ENCODE measurements at places on chromosomes 16 and 17.

DNA sequence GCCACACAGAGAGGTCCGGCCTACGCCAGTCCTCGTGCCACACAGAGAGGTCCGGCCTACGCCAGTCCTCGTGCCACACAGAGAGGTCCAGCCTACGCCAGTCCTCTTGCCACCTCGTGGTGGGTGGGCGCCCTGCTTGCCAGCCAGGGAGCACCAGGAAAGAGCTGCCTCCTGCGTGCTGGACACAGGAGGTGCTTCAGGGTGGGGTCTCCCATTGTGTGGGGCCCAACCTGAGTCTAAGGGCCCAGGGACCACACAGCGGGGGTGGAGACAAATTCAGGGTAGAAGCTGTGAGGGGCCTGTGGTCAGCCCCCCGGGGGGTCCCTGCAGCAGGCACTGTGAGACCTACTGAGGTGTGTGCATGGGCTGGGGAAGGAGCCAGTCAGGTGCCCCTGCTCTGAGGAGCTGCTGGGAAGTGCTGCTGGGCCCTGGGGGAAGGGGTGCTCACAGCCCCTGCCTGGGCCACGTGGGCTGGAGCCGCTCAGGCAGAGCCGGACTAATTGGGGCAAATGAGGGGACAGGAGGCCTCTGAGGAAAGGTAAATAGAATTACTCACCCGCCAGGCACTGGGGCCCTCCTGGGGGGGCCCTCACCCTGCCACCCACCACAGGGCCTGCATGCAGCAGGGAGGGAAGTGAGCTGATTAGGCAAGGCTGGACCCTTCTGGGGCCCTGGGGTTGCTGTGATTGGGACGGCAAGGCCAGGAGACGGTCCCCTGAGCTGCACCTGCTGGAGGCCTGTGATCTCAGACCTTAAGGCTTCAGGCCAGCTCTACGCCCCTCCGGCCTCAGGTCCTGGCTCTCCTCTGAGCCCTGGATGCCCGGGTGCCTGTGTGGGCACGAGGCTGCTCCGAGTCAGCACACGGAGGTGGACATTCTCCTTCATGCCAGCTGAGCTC is 11.0 kb downstream of the GCGR start:
- DNase-seq = no peak

DNA sequence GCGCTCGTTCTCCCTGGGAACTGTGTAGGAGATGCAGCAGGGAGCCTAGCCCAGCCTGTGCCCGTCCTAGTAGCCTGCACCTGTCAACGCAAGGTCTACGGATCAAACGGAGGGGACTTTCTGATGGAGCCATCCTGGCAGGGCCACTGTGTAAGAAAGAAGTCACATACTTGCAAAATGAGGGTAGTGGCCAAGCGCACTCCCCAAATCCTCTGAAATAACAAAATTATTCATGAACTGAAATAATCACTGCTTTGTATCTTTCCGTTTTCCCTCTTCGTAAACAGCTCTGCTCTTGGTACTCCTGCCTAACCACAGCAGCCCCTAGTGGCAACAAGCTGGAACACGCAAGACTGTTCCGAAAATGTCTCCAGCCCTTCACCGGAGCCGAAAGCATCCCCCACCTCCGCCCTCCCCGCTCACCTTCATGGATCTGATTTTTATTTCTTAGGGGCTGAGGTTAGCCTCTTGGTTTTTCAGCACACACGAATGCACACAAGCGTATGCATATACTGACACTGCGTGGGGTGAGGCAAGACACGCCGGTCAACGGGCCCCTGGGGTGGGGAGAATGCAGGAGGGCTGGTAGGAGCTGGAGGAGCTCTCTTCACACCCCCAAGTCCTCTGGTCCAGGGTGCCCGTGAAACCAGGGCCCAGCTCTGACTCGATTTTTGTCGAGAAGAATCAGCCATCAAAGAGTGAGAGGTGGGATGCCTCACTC is 100.8 kb downstream of the ABCC12 start:
- peak; percentile 4 for DNase-seq

GRCh38 chr16:53085369-53085843 is 30.6 kb downstream of the CHD9 start:
- DNase-seq = no peak

GRCh38 chr17:21089933-21090901 is 36.5 kb upstream of the DHRS7B start:
- no peak for DNase-seq

- DNase-seq = no peak
Observed at GRCh38 chr16:11507991-11508390, 78.7 kb downstream of the LITAF start.

DNA sequence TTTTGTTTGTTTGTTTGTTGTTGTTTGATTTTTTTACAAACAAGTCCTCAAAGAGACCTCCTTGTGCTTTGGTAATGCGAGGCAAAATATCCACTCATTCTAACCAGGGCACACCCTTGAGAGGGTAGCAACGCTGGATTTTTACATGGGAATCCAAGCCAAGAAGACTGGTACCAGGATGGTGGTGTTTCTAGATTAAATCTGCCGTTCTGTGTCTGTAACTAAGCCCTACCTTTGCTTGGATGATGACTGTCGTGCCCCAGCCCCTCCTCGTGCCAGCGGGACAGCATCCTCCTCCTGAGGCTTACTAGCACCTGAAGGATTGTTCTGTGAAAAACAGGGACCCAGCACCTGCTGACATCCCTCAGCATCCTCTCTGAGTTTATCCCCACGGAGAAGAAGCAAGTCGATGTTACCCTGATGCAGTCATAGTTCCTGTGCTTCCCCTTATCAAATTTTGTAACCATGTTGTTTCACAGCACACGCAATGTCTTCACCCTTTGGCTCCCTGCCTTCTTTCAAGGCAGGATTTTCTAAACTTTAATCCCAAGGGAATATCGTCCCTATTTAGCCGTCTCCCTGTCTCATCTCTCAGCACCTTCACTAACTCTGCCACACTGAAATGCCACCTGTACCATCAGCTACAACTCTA is 5.1 kb upstream of the HSBP1 start:
- DNase-seq = no peak

- no peak for DNase-seq
Observed at GRCh38 chr16:31043352-31043751, 10.0 kb downstream of the STX4 start.

GRCh38 chr17:72338847-72339790 is 218.3 kb downstream of the SOX9 start:
- DNase-seq = no peak

DNA sequence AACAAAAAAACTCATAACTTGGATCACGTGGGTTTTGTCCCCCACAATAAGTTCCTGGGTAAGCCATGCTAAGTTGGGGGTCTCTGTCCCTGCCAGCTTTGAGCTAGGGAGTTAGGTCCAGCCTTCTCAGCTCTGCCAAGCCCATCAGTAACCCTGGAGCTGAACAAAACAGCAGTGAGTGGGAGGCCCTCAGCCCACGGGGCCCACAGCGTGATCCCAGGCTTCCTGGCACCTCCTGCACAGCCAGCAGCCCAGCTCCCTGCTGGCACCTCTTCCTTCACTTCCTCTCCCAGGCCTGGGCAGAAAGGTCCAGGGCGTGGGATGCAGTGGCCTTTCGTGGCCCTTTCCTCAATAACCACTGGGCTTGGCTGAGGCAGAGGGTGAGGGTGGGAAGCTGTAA is 35.5 kb upstream of the CDC42EP4 start:
- no peak for DNase-seq

GRCh38 chr17:47257651-47258339 is 4.2 kb downstream of the ITGB3 start:
- no peak for DNase-seq

DNA sequence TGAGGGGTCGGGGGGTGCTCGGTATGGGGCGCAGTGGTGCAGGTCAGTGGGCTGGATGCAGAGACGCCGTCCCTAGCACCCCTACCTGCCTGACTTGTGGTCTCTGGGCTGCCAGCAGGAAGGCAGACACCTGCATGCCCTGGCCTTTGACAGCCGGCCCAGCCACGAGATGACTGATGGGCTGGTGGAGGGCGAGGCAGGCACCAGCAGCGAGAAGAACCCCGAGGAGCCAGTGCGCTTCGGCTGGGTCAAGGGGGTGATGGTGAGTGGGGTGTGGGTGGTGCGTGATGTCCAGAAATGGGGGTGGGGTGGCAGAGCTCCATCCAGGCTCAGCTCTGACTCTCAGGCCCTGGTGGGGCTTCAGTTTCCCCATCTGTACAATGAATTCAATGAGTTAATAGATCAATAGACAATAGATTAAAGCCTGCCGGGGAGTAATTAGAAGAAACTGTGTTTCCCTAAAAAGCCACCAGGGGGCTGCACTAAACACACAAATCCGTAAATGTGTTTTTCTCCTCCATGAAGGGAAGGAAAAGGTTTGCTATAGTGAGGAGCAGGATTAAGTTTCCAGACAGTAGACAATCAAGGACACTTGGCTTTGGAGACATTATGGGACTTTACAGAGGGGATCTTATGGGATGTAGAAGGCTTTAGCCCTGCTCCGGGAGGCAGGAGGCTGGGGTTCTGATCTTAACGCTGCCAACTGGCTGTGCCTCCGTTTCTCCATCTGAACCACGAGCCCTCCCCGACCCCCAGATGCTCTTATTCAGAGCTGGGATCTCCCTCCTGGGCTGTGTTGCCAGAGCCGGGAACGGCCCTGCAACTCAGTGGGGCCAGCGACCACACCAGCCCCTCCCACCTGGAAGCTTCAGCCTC is 2.2 kb downstream of the SLC12A3 start:
- DNase-seq = peak; percentile 45

GRCh38 chr17:37359682-37360188 is 16.1 kb upstream of the C17orf78 start:
- no peak for DNase-seq

DNA sequence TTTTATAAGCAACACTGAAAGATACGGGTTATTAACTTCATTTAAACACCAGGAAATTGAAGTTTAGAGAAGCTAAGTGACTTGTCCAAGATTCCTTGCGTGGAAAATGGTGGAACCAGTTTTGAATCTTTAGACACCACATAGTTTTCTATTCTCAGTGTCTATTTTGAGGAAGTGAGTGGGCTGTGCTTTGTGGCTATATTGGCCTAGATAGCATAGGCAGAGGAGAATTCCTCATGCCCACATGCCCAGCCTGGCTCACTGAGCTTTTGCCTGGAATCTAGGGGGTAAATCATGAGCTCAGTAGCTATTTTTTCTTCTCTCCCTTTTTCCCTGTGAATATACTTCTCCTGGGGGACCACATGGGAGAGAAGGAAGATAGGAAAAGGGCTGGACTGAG is 431.3 kb downstream of the HS3ST3B1 start:
- DNase-seq = no peak

DNA sequence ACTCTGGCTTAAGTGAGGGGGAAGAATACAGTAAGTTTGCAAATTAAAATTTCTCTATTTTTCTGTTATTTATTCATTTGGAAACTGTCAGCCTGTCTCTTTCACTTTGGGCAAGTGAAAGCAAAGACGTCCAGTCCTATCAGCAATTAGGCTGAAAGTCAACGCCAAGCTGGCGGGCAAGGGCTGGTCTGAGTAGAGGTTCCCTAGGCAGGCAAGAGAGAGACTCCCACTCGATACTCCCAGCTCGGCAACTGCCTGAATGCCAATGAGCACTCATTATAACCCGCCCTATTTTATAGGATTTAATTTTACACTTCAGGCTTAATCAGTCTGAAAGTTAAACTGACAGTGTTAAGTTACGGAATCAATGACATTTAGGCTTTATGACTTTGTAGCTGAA is 14.3 kb upstream of the SLC38A8 start:
- DNase-seq = no peak

DNA sequence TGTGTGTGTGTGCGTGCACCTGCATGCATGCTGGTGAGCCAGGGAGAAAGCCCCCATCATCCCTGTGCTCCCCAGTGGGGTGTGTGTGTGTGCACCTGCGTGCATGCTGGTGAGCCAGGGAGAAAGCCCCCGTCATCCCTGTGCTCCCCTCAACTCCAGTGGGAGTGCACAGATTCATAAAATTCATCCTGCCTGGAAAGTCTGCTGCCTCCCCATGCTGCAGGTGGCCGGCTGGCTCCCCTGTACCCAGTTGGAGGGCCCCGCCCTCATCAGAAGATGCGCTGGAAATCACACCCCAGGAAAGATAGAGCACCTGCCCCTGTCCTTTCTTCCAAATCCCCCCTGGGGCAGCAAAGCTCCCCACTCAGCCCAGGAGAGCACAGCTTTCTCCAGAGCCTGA is 84.8 kb upstream of the DOC2B start:
- no peak for DNase-seq

DNA sequence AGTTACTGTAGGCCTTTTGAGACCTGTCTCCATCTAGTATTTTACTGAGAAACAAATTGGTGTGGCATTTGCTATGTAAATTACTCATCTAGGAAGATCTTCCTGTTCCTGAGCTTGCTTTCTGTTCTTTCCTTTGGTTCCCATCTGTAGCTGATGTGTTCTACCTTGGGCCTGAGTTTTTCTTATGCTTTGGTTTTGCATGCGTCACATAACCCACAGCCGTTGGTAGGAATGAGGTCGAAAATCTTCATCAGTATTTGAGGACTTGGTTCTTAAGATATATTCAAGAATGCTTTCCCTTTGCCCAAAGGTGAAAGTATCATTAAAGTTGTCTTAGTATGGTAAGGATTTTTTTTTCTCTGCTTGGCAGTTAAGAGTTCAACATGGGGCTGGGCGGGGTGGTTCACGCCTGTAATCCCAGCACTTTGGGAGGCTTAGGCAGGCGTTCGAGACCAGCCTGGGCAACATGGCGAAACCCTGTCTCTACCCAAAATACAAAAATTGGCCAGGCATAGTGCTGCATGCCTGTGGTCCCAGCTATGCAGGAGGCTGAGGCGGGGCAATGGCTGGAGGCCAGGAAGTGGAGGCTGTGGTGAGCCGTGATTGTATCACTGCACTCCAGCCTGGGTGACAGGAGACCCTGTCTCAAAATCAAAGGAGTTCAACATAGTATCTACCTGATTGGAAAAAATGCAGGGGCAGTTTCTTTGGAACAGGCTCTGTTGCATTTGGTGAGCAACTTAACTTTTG is 28.8 kb downstream of the IST1 start:
- DNase-seq = no peak

DNA sequence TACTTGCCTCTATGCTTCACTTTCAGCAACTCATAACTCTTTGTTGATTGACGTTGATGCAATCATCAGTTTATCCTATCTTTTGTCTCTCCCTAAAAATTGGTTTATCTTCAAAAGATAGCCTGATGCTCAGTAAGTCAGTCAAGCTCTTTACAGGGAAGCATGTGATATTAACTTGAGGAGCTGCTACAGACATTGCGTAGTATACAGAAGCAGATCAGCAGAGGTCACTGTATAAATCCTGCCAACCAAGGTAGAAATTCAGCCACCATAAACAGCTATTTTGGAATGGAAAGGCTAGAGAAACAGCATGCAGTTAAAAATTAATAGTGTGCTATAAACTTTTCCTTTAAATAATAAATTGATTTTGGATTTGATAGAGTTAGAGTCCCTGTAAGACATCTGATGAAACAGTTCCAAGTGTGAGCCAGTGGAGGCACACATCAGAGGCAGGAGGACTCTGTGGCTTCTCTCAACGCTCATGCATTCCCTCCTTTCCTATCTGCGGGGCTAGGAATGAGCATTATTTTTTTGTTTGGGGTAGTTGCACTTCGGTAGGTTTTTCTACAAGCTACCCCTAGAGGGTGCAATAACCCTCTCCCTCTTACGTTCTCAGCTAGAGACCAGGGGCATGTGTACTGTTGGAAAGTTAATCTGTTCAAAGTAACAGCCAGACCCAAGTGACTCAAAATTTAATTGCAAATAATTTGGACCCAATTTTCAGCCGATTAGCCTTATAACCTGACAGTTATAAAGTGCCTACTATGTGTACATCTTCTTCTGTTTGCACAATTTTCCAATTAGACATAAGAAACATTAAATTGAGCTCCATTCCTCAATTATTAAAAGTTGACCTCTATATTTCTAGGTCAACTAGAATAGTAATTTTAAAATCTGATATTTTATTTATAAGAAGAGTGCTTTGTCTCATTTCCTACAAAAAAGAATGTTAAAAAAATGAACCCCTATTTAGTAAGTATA is 647.7 kb upstream of the SOX9 start:
- no peak for DNase-seq

GRCh38 chr16:3591436-3591803 is 14.2 kb upstream of the NLRC3 start:
- no peak for DNase-seq
